ENCODE measurements at places on chromosomes 6 and 20.
A peak's percentile ranks its signal among the peaks of the same experiment; 100 is the strongest.

GRCh38 chr20:62927128-62927705 is 912 bp upstream of the DIDO1 start:
- DNase-seq = no peak

DNA sequence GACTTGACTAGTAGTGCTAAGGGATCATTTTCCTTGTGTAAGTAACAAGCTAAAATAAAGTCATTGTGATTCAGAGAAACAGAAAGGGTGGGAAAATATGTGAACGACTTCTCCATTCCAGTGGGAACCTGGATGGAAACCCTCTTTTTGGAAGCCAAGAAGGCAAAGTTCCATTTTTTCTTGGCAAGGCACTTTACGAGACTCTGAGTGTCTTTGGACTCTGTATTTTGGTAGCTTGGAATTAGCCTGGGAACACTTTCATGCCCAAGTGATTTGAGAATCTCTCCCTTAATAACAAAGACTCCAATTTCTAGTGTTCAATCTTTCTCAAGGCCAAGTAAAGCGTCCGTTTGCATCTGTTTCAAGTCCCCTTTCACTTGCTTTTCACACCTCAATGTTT is 100.5 kb upstream of the SASH1 start:
- no peak for DNase-seq

- no peak for DNase-seq
Observed at GRCh38 chr6:3119040-3119723, 671 bp downstream of the BPHL start.

GRCh38 chr6:36914227-36914794 is 28.6 kb downstream of the C6orf89 start:
- no peak for DNase-seq

- no peak for DNase-seq
Observed at GRCh38 chr6:15817100-15817499, 154.3 kb upstream of the DTNBP1 start.

GRCh38 chr6:14452567-14453527 is 335.3 kb downstream of the CD83 start:
- no peak for DNase-seq

DNA sequence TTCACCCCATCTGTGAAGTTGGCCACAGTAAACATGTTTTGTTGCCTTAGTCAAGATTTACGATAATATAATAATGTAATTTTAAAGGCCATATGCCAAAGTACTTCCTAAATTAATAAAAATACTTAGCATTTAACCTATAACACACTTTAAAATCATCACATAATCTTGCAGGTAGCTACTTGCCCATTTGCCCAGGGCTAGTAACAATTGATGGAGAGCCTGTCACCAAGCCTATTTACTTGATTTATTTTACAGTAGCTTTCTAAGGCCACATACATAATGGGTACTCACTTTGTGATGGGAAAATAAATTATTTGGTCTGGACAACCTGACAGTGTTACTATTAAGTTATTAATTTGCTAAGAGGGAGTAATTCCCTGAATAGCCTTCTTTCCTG is 14.5 kb downstream of the BTBD9 start:
- no peak for DNase-seq

DNA sequence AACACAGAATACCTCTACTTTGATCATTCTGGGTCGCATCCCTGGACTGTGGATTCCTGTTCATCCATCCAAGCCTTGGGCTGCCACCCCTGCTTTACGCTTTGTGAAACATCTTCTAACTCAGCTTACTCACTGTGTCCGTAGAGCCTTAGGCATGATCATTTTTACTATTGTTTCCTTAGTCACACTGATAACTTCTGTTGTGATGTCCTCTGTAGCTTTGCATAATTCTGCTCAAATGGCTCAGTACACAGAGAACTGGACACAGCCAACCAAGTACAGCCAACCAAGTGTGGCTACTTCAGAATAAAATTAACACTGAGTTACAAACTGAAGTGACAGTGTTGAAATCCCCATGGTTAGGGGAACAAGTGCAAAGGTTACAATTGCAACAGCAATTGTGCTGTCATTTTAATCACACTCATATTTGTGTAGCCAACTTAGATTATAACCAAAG is 8.6 kb upstream of the FKBP1A start:
- DNase-seq = no peak

DNA sequence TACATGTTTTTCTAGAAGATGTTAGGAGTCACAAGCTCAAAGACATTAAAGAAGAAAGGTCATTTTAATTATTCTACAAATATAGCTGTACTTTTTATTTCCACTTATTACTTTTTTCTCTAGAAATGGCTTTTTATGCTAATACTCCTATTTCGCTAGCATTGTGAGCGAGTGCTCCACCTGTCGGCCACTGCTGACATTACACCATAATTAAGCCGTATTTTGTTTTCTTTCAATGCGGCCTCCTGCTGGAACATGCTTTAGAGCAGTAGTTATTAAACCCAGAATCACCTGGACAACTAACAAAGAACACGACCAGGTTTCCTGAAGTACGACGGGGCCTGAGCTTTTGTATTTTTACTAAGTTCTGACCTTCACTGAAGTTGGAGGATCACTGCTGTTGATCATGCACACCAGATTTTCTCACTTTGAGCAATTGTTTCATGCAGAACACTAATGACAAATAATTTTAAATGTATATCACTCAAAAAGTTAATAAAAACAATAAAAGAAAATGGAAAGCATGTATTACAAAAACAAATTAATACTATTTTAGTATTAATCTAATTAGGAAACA is 74.1 kb upstream of the PAK5 start:
- peak; percentile 38 for DNase-seq

DNA sequence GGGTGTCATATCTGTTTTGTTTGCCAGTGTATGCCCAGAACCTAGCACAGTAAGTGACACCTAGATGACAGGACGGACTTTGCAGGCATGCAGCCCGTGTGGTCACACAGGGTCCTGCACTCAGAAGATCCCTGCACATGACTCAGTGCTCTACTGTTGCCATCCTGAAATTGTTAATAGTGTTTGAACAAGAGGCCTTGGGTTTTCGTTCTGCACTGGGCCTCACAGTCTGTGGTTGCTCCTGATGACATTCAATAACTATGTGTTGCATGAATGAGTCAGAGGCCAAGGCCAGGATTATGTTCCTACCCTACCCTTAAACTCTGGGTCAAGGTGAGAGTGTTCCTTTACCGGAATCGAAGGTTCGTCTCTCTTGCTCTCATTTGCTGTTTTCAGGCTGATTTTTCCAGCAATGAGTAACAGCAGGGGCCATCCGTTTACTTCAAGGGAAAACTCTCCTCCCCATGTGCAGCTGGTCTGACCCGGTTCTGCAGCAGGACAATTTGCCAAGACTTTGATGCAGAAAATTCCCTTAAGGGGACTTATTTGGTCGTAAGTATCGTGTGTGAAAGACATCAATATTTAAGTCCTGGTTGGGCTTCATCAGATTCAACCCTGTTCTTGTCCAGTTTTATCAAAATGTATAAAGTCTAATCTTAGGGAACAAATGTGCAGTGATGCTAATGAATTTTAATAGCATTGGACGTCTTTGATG is 13.0 kb upstream of the PFDN4 start:
- DNase-seq = no peak

GRCh38 chr20:19833395-19833794 is 75.3 kb downstream of the RIN2 start:
- no peak for DNase-seq

DNA sequence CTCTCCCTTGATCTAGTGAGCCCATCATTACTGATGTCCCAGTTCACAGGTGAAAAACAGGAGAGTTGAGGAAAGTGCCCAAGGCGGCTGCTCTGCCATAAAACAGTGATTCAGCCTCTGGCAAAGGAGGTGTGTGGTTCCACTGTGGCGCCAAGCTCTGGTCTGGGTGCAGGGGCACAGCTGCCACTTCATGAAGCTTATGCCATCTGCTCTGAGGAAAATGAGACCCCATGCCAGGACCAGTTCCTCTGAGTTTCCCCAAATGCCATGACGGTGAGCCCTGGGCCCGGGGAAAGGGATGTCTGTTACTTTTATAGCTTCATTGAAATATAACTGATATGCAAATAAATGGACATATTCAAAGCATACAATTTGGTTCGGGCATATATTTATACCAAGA is 33.7 kb upstream of the ZBP1 start:
- peak; percentile 12 for DNase-seq

GRCh38 chr20:51886891-51887608 is 84.7 kb upstream of the SALL4 start:
- no peak for DNase-seq

- DNase-seq = no peak
Observed at GRCh38 chr6:96467814-96468213, 53.8 kb upstream of the UFL1 start.

DNA sequence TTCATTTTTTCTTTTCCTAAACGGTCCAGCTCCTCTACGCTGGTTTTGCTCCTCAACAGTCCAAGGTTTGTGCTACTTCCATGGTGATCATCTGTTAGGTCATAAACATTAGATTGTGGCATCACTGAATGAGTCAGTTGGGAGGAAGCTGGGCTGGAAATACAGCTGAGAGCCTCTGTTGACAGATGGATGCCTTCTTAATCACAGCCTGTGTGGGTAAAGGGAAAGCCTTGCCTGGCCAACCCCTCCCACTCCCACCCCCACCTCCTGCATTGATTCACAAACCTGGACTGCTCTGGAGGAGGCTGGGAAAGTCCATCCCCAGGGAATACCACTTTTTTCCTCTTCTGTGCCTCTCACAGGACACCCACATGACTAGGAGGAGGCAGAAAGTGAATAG is 180.6 kb upstream of the CCN2 start:
- no peak for DNase-seq

DNA sequence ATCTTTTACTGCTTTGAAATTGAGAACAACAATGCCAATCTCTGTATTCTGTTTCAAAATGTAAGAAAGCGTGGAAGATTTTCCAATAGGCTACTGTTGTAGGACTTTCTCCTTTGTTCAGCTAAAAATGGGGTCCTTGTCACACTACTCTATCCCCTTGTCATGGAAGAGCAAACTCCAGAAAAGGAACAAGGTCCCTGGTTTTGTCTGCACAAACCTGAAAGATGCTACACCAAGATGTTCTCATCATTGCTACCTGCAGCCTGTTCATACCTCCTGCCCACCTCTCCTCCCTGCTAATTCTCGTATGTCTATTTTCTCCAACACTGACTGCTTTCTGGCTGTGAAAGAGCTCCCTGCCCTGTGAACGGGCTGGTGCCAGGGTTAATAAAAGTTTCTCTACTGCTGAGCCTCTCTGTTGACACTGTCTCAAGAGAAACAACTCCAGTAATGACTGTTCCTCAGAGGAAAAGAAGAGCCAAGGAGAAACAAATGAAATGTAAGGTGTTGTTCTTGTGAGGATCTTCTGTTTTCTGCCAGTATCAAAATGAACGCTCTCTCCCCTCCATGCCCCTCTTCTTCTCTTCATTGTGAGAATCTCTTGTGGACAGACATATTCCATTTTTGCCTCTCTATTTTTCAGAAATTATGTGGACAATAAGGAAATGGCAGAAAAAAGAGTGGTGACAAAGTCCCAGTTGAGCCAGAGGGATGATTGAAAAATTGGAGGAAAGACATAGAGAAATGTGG is 287.1 kb downstream of the ADGB start:
- DNase-seq = no peak

- no peak for DNase-seq
Observed at GRCh38 chr6:167550941-167551627, 226.2 kb downstream of the TTLL2 start.

GRCh38 chr6:54719131-54719530 is 127.4 kb upstream of the FAM83B start:
- no peak for DNase-seq

DNA sequence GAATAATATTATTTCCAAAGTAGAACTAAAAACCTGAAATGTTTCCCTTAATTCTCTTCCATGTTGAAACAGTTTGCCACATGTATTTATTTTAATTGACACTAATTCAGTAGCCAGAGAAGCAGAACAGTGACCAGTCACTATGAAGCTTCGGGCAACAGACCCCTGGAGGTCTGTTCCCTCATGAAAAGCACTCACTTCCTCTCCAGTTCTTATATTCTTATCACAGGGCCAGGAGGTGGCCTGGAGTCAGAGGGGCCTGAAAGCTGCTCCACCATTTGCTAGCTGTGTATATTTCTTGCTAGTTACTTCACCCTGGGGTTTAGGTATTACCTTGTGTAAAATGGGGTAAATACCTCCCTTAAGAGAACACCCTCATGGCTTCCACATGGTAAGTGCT is 49.1 kb downstream of the MAP7 start:
- no peak for DNase-seq

- DNase-seq = no peak
Observed at GRCh38 chr6:85285114-85285513, 164.8 kb upstream of the NT5E start.

DNA sequence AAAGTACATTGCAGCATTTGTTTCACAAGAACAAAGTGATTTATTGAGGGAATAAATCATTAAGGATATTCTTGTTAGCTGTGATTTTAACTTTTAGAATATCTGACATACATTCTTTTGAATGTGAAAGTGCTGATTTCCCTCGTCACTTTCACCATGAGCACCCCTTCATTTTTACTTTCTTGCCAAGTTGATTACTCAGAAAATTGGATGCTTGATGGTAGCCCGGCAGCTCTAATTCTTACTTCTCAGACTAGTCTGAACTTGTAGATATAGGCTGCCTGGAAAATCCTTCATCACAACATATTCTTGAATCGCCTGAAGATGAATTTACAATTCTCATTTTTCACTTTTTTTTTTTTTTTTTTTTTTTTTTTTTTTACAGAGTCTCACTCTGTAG is 147.1 kb upstream of the SMLR1 start:
- no peak for DNase-seq

DNA sequence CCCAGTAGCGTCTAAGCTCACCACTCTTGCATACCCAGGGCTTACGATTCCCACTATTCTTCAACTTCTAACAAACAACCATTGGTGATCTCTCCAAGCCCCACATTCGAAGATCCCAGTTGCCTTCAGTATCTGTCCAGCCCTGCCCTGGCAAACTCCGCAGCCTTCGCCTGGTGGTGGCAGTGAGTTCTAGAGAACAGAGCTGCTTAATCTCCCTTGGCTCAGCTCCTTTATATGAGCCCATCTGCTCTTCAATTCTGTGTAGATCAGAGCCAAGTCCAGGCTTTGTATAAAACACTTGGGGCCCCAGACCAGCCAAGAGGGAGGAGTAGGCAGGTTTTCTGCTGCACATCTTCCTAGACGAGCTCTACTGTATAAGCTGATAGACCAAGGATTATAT is 193.3 kb downstream of the PHACTR1 start:
- no peak for DNase-seq

GRCh38 chr6:128277379-128277778 is 243.0 kb downstream of the PTPRK start:
- no peak for DNase-seq

GRCh38 chr6:73695619-73696421 is at the start of gene CD109:
TSS of gene CD109 (plus strand) at chr6:73696203. CDS start at chr6:73696216, 13 bp downstream.
- no peak for DNase-seq

- no peak for DNase-seq
Observed at GRCh38 chr6:133820208-133820607, 68.7 kb upstream of the TCF21 start.

GRCh38 chr6:158668707-158669103 is 18.9 kb downstream of the SYTL3 start:
- no peak for DNase-seq

Data from omental fat pad (tissue), 4 donors.